ENCODE measurements at places on chromosomes 16 and 17. TPM values are rescaled to one million over a fixed set of nuclear protein-coding genes. Genes with fewer than 3 reads are reported as not detected.

- no peak for DNase-seq
Measured at GRCh38 chr17:39706921-39707337, 7.1 kb downstream of the ERBB2 start.

DNA sequence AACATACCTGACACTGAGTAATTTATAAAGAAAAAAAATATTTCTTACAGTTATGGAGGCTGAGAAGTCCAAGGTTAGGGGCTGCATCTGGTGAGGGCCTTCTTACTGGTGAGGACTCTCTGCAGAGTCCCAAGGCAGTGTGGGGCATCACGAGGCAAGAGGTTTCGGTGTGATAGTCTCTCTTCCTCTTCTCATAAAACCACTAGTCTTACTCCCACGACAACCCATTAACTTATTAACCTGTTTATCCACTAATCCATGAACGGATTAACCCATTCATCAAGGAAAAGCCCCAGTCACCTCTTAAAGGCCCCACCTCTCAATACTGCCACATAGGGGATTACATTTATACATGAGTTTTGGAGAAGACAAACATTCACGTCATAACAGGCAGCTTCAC, 20.1 kb downstream of the CIITA start:
- DNase-seq, result no peak

DNA sequence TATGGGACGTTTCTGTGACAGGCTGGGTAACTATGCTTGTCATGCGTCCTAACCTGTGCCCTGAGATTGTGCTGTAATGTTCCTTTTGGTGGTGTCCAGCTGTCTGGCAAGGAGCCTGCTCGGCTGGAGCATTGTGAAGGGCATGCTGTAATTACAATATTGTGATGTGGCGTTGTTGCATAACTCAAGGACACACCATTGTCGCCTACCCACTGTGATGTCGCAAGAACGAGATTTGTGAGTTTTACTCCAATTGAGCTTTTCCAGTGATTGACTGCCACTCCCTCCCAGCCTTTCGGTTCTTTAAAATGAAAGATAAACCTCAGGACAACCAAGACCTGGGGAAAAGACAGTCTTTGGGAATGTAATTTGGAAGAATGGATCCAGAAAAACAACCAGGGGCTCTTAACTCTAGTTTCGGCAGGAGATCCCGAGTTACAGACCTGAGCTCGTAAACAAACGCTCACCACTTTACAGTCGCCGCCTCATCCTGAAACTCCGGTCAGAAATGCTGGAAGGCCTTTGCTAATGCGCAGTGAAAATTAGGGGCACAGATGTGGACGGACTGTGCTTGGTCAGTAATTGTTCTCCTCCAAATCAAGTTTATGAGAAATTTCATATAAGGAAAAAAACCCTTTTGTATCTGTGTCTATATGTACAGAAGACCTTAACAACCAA, 1.3 kb downstream of the ZNF750 start:
- no peak for DNase-seq

GRCh38 chr17:4944163-4944553, 4.1 kb downstream of the RNF167 start:
- DNase-seq, result no peak

GRCh38 chr16:58195771-58196170, 2.1 kb downstream of the CSNK2A2 start:
- DNase-seq, result no peak

DNA sequence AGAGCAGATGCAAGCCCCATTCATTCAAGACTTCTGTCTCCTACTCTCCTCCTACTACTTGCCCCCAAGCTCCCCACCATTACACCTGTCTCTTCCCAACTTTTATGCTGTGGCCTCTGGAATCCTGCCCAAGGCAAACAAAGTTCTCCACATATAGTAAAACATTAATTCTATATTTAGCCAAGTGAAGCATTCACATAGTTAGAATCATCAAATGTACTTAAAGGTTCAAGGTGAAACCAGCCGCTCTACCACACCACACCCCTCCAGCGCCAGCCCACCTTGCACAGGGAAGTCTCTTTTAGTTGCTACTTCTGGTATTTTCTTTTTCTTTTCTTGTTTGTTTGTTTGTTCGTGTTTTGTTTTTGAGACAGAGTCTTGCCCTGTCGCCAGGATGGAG, 25.4 kb upstream of the GUCY2D start:
- no peak for DNase-seq

GRCh38 chr17:9179602-9180001, 158.3 kb downstream of the NTN1 start:
- no peak for DNase-seq

The BICDL2 gene
- total RNA-seq, result not detected

The MCRIP1 gene
- 51.4 TPM for total RNA-seq

- no peak for DNase-seq
Measured at GRCh38 chr17:15912416-15912955, 32.4 kb upstream of the ADORA2B start.

All from A172 (cell line).